ENCODE measurements at places on chromosomes 4 and X. TPM values are rescaled to one million over a fixed set of nuclear protein-coding genes. Genes with fewer than 3 reads are reported as not detected.

The MAGEA6 gene
- not detected for total RNA-seq

The CCDC160 gene
- under 0.01 TPM for total RNA-seq

The TMPRSS11A gene
- total RNA-seq, result not detected

The USP51 gene
- 0.13 TPM for total RNA-seq

The HTT-AS gene
- not detected for total RNA-seq

The IL2RG gene
- total RNA-seq, result not detected

The KLF8 gene
- total RNA-seq, result 15.6 TPM

The DMP1 gene
- not detected for total RNA-seq

Measured in mammary epithelial cell (primary cell).